ENCODE measurements at places on chromosomes 5 and 9. TPM values are rescaled to one million over a fixed set of nuclear protein-coding genes. Genes with fewer than 3 reads are reported as not detected.

The NR4A3 gene
- polyA plus RNA-seq: 13.6 TPM

The CCNG1 gene
- polyA plus RNA-seq: 150 TPM

The EPB41L4A gene
- 5.2 TPM for polyA plus RNA-seq

The RAI14 gene
- 6.0 TPM for polyA plus RNA-seq

The MVB12B gene
- polyA plus RNA-seq: 11.5 TPM

The ZNF474 gene
- polyA plus RNA-seq: 0.50 TPM

The ARL14EPL gene
- polyA plus RNA-seq: 0.18 TPM

The ARHGEF37 gene
- polyA plus RNA-seq: 2.5 TPM

The PCDHGB6 gene
- 1.1 TPM for polyA plus RNA-seq

The ADAMTS19 gene
- polyA plus RNA-seq: 0.09 TPM

The FOXD4L3 gene
- polyA plus RNA-seq: 0.50 TPM

The VCAN gene
- 7.0 TPM for polyA plus RNA-seq

The ADRA1B gene
- 0.18 TPM for polyA plus RNA-seq

The PAEP gene
- 1.8 TPM for polyA plus RNA-seq

The GCNT1 gene
- 5.3 TPM for polyA plus RNA-seq

The KLF9 gene
- 35.3 TPM for polyA plus RNA-seq

The SLC34A1 gene
- 0.02 TPM for polyA plus RNA-seq

The OCLN gene
- polyA plus RNA-seq: 7.4 TPM

The BRD8 gene
- polyA plus RNA-seq: 75.3 TPM

The C9 gene
- 0.05 TPM for polyA plus RNA-seq

The C5orf63 gene
- polyA plus RNA-seq: 6.1 TPM

All from thymus (tissue), 14 donors.